ENCODE measurements at places on chromosomes 1 and 21.

DNA sequence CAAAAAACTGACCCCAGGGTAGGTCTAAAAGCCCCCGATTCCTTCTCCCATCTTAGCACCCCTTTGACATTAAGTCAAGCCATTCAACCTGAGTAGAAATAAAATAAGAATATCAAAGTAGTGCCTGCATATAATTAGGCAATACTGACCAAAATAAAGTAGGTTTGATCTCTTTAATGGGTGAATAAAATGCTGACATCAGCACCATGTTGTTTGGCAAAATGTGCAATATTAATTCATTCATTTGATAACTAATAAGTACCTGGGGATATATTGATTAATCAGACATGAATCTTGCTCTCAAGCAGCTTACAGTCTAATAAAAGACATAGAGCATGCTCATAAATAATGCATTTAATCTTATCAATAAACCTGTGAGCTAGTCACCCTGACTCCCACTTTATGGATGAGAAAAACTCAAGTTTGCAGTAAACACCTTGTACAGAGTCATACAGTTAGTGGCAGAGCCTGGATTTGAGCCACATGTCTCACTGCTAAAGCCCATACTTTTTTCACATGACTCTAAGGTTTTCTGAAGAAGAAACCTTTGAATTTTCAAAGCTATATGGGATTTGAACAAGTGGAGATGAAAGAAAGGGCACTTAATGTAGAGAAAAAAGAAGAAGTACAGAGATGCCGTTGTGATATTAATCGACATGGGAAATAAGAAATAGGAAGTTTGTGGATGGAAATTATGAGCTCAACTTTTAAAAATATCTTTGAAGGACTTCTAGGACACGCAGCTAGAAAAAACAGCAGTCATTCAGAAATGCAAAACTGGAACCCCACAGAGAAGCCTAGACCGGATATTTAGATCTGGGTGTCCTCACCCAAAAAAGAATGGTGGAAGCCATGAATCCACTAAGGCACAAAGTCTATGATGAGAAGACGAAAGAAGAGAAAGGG is 183.9 kb downstream of the TOMM20 start:
- DNase-seq, result no peak

DNA sequence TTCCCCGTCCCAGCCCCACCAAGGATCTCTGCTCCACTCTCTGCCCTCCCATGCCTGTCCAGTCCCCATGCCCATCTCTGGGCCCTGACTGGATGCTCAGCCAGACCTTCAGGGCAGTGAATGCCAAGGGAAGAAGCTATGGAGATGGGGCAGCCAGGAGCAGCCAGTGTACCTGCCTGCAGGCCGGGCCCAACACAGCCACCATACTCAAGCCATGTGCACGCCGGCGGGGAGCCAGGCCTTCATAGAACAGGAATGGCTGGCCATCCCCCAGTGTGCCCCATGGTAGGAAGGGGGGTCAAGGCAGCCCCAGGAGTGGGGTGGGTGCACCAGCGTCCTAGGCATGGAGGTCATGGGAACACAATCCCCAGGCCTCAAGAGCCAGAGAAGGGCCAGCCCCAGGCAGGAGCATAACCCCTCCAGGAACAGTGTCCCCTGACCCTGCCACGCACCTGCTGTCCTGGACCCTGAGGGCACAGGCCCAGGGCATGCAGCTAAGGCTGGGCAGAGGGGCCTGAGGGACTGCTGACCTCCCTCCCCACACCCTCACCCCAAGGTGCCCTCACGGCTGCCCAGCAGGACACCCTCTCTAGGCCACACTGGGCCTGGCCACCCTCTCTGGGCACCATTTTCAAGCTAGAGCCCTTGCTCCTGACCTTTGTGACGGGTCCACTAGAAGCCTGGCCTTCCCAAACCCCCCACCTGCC is 20.3 kb upstream of the ARF1 start:
- DNase-seq, result no peak

GRCh38 chr1:8629241-8630091 is 188.0 kb downstream of the RERE start:
- no peak for DNase-seq

GRCh38 chr1:160830321-160831153 is 32.1 kb downstream of the CD244 start:
- DNase-seq, result peak; percentile 49

DNA sequence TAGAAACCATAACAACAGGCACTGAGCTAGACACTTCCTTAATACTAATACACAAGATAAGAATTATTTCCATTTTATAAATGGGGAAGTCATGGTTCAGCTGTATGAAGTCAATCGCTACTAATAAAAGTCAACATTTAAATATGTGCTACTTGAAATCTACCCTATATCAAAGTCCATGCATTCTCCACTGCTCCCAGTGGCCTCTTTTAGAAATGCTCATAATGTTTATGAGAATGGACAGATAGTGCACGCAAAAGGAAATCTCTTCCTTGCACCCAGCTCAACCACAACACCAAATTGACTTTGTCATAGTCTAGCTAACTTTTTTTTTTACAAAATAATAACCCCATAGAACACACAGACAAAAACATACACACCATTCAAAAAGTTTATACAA is 281.7 kb upstream of the CXADR start:
- no peak for DNase-seq

GRCh38 chr1:167916766-167917511 is 3.0 kb upstream of the ADCY10 start:
- DNase-seq, result no peak

DNA sequence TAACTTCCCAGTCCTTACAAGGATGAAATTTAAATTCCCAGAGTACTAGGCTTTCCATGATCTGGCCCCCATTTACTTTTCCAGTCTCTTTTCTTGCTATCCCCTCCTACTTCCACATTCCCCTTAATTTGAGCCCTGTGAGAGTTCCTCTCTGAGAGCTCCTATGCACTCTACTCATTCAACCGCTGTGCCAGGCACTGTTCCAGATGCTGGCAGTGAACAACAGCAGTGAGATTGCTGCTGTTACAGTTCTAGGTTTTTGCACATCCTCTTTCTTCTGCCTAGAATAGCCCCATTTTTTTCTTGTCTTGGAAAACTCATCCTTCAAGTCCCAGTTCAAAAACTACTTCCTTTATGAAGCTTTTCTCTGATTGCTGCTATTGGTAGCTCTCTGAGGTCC is 18.8 kb downstream of the ATF6 start:
- no peak for DNase-seq

DNA sequence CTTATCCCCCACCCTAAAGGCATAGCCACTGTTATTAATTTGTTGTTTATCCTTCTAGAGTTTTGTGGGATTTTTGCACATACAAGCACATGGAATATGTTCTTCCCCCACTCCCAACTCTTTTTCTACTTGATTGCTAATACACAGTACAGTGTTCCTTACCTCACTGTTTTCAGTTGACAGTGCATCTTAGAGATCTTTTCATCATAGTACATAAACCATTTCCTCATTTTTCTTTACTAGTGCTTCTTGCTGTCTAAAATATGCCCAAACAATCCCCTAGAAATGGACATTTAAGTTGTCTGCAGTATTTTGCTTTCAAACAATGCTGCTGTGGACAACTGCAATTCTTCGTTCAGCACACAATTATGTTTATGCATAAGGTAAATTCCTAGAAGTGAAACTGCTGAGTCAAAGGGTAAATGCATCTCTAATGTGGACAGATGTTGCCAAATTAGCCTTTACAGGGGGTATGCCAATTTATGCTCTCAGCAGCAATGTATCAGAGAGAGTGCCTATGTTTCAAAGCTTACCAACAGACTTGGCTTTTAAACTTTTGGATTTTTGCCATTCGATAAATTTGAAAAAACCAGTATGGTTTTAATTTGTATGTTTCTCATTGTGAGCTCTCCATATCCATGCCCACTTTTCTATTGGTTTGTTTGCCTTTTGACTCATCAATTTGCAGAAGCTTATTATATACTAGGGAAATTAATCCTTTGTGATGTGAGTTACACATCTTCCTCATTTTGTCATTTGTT is 132.6 kb downstream of the MRPS6 start:
- no peak for DNase-seq

GRCh38 chr1:107439567-107439966 is 298.7 kb downstream of the NTNG1 start:
- DNase-seq, result no peak

- no peak for DNase-seq
Observed at GRCh38 chr1:65409314-65409713, 11.2 kb upstream of the LEPR start.

- DNase-seq, result no peak
Observed at GRCh38 chr1:87132284-87132870, 196.3 kb upstream of the LMO4 start.

DNA sequence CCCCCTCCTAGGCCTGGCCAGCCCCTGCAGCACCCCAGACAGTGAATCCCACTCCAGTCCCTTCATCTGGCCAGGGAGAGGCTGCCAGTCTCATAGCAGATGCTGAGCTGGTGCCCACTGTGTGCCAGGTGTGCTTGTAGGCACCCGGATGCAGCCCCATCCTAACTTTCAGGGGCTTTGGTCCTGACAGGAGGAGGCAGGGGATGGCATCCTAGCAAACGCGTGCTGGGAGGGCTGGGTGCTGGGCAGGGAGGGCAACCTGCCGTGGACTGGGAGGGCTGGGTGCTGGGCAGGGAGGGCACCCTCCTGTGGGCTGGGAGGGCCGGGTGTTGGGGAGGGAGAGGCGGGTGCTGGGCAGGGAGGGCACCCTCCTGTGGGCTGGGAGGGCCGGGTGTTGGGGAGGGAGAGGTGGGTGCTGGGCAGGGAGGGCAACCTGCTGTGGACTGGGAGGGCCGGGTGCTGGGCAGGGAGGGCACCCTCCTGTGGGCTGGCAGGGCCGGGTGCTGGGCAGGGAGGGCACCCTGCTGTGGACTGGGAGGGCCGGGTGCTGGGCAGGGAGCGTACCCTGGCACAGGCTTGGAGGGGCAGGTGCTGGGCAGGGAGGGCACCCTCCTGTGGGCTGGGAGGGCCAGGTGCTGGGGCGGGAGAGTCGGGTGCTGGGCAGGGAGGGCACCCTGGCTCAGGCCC is 35.3 kb downstream of the SLC19A1 start:
- DNase-seq, result no peak

DNA sequence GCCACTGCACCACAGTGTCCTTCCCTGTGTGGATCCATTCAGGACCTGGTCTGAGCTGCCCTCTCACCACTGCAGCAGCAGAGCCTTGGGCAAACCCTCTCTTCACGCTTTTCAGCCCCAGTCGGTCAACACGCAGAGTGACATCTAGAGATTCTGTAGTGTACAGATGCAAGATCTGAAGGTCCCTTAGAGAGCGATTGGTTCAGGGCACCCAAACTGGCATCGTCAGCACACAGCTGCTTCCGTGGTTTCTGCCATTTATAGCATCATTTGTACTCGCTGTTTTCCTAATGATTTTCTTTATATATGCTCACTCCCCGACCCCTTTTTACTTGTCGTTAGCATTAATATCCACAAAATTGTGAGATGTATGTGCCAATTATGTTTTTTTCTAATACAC is 1.5 kb upstream of the ASCL5 start:
- DNase-seq, result no peak

- DNase-seq, result no peak
Observed at GRCh38 chr1:103256490-103256889, 148.2 kb upstream of the COL11A1 start.

Measured in RWPE1 (cell line).